ENCODE measurements at places on chromosomes 13 and 19.
A peak's percentile ranks its signal among the peaks of the same experiment; 100 is the strongest.

DNA sequence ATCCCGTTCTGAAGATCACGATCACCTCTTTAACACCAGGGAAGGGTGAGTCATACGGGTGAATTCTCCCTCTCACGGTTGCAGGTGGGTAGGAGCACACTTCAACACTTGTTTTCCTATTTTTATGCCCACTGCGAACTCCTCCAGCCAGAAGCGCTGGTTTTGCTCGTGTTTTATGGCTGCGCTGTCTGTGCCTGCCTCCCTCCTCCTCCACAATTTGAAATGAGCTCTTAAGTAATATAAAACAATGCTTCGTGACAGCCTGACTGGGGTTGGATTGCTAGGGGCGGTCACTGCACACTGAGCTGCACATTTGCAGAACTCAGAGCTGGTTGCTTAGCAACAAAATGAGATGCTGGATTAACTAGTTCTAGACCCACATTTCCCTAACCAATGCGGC is 12.9 kb downstream of the CCDC70 start:
- no peak for DNase-seq

DNA sequence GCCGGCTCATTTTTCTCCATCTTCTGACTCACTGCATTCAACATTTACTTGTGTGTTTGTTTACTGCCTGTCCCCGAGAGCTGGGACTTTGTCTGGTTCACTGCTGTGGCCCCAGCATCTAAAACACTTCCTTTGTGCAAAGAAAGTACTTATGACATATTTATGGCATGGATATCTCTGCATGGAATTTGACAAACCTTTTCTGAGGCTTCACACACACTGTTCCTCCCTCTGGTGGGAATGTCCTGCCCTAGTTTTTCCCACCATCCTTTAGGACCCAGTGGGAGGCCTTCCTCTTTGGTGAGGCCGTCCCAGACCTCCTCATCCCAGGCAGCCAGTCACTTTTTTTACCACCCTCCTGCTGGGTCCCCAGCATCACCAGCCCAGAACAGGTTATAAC is 1.4 kb upstream of the SRRM5 start:
- no peak for DNase-seq

- DNase-seq: no peak
These were observed 102.9 kb downstream of the FRY start for GRCh38 chr13:32134241-32135055.

GRCh38 chr19:55488986-55489710 is 912 bp downstream of the SSC5D start:
- peak; percentile 13 for DNase-seq

GRCh38 chr13:25292301-25292700 is 5.0 kb upstream of the MTMR6 start:
- DNase-seq: no peak

- DNase-seq: no peak
These were observed 1.7 kb downstream of the CTXN1 start for GRCh38 chr19:7924241-7924640.

DNA sequence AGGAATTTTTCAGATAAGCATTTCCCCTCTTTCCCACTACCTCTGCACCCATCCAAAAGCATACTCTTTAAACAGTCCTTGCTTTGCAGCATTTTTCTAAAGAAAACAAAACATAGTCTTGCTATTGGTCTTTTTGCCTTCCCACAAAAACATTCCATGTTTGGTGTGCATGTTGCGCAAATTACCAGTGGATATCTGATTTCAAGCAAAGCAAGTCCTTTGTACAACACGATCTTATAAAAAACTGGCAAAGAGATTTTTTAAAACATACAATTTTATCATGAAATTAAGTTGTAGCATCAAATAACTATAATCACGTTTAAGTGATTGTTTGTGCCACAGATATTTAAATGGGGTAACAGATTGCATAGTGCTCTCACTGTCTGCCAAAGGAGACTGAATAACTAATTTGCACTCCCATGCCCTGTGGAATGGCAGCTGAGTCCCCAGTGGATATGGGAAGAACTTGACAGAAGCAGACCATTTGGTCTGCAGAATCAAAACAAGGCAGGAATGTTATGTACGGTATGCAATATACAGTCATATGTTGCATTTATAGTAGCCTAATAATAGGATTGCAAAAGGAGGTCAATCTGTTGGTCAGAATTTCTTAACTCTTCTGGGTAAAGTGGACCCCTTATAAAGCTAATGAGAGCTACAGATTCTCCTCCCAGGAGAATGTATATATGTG is 285.7 kb downstream of the TBC1D4 start:
- DNase-seq: peak; percentile 98

DNA sequence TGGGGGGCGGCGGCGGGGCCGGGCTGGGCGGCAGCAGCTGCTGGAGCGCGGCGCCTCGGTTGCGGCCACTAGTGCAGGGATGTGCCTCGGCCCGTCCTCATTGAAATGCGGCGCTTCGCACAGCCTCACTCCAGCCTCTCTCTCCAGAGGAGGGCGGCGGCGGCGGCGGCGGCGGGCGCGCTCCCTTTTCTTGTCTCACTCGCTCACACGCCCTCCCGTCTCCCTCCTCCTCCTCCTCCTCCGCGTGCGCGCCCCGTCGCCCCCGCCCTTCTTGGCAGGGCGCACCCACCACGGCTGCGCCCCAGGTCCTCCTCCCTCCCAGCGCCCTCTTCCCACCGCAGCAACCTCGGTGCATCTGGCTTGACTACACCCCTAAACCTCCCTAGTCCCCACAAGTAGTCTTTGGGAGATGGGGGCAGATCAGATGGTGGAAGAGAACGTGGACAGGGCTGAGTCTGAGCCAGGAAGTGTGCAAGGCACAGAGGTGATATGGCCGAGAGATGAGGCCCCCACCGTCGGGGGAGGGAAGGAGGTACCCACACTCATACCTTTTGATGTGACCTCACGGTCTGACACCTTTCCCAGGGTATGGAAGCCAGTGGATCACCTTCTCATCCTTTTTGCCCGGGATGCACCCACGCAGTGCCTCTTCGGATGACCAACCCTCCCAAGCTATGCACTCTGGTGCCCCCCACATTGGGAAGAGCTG is at the start of gene DCLK1:
TSS of gene DCLK1 (minus strand) at position 161 of the 709 bp plus-strand sequence.
- DNase-seq: peak; percentile 12

DNA sequence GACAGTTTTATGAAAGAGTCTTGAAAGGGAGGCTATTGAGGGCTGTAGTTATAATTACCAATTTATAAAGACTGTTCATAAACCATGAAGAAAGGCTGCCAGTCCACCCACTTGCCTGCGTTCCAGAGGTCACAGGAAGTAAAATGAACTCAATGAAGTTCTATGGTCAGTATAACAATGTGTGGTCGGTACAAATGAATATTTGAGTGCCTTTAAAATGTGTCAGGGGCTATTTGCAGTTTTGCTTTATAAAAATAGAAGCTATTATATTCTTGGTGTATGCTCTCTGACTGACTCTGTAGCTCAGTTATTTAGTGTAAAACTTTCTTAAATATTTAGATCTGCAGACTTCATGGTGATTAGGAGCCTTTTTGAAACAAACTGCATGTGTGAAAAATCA is 47.0 kb downstream of the ESD start:
- no peak for DNase-seq

DNA sequence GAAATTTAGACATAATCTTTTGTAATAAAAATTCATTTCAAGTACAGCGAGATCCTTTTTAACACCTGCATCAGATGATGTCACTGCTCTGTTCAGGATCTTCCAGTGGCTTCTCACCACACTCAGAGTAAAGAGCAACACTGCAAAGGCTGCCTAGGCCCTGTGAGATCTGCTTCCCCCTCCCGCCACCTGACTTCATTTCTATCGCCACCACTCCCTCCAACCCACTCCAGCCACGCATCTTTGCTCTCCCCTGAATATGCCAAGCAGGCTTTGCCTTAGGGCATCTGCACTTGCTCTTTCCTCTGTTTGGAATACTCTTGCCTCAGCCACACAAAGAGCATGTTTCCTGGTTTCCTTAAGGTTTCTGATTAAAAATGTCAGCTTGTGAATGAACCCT is 58.3 kb downstream of the MBNL2 start:
- DNase-seq: no peak

- no peak for DNase-seq
These were observed 14.5 kb upstream of the KPTN start for GRCh38 chr19:47498561-47498960.

DNA sequence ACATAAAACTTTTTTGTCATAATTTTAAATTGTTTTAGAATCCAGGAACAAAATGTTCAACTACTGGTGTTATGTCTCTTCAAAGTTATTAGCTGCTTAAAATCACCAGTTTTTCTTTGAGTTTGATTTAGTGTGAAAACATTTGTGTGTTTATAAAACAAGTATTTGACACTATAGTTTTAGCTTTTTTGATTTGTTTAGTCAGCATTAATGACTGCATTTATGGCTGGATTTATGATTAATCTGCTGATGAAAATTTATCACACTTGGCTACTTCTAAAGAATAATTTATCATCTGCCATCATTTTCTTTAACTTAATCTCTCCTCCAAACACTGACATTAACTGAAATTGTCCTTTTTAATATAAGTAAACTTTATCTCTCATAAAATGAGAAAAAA is 1465.9 kb upstream of the SLC10A2 start:
- DNase-seq: no peak

DNA sequence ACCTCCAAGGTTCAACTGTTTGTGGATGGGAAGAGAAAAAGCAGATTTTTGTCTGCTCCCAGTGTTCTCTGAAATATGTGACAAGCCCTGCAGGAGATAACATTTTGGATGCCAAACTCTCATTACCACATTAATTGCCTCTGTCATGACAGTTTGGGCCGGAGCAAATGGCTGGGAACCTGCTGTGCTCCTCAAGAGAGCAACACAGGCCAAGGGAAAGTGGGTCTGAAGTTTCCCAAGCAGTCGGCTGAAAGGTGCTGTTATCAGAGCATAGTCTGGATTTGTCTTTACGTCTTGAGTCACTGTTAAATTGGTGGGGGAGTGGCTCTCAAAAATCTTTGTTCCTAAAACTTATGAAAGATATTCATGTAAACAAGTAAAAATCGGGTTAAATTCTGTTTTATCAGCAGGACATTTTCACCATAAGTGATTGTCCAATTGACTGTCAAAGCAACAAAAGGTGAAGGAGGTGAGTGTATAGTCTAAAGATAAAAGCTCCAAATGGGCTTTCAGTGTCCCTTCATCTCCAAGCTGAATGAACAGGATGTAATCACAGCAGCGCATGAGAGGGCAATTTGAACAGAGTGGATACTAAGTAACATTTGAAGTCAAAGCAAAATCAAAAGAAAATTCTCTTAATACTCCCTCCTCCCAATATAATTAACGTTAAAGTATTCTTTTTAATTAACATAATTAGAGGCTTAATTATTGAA is 844.8 kb downstream of the PCDH17 start:
- no peak for DNase-seq

- DNase-seq: no peak
These were observed 17.2 kb upstream of the CFAP97D2 start for GRCh38 chr13:114161644-114162532.

DNA sequence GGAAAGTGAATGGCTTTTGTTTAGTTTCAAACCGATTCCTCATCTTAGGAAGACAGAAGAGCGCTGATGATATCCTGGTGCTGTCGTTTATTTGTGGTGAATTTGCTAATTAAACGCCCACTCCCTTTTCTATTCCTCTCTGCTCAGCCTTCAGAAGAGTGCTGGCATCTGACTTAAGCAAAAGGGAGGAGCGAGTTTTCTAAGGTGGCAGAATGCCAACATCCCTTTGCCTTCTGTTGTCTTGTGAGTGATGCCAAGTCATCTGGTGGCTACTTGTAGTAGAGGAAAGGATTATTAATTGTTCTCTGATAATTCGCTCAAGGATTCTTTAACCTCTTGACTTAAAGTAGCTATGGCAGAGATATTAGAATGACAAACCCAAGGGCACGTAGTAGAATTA is 68.1 kb downstream of the ERCC5 start:
- DNase-seq: peak; percentile 10

DNA sequence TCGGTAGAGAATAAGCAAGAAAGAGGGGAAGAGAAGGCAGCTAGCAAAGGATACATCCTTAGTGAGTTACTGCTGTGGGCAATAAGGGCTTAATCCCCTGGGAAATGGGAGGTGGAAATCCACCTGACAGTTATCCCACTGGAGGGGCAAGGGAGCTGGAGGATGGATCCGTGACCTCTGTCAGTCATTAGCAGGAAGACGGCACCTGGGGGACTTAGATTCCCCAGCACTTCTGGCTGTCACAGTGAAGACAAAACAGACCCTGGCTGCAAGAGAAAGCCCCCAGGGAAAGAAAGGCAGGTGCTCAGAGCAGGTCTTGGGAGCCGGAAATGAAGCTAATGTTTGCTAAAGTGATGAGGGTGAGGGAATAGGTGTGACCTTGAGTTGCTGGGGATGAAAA is 70.4 kb upstream of the MRI1 start:
- DNase-seq: no peak

GRCh38 chr13:97631158-97631557 is 197.2 kb downstream of the RAP2A start:
- DNase-seq: no peak

DNA sequence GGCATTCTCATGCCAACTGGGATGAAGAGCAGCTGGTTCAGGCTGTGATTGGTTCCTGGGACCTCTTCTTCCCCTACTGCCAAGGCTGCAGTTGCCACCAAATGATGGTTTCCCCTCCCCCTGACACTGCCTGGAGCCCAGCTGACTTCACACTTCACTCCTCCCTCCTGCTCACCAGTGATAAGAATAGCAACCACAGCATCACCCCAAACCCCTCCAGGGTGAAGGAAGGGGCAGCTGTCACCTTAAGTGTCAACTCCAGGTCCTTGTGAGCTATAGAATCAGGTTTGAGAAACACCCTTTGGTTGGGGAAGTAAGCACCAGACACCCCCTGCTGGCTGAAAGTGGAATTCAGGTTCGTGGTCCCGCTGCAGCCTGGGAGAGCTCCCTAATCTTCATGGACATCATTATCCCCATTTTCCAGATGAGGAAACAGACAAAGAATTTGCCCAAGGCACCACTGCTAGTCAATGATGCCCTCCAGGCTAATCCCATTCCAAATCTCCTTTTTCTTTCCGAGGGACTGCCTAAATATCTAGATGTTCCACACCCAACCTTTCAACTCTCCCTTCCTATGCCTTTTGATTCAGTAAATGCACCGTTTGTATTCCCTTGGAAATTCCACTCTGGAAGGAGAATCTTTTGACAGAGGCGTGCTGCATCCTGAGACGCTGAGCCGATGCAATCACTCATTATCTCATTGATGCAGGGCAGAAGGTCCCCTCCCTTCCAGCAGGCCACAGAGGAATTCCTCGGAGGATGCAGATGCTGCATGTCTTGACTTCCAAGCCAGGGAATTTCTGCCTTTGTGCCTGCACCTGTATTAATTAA is 50.6 kb upstream of the UQCRFS1 start:
- DNase-seq: no peak

All from fibroblast of gingiva (primary cell).